Stimulated activated CD8-positive, alpha-beta memory T cell treated with anti-CD3 and anti-CD28 coated beads, Interleukin-7, amount 100 ng/mL, for 1 hour (primary cell): ENCODE measurements at places on chromosomes 11 and 22.

GRCh38 chr11:75781831-75782230, 13.3 kb downstream of the DGAT2 start:
- no peak for DNase-seq

DNA sequence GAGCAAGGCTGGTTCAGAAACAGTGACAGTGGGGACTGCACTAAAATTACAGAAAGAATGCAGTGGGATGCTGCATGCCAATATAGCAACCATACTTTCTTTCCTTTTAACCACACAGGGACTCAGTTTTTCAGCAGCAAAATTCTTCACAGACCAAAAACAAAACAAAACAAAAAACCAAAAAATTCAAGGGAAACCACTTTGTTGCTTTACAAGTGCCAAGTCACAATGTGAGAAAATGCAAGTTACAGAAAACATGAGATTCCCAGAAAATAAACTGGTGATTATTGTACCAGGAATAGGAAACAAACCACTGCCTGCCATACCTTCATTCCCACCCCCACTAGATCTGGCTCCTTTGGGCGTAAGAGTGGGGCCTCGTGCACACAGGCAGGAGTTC, 52.6 kb downstream of the TENM4 start:
- no peak for DNase-seq

- DNase-seq, result no peak
These were observed 192.5 kb downstream of the DDX10 start for GRCh38 chr11:108857382-108857781.

GRCh38 chr11:59259867-59260475, 47.2 kb upstream of the MPEG1 start:
- no peak for DNase-seq

DNA sequence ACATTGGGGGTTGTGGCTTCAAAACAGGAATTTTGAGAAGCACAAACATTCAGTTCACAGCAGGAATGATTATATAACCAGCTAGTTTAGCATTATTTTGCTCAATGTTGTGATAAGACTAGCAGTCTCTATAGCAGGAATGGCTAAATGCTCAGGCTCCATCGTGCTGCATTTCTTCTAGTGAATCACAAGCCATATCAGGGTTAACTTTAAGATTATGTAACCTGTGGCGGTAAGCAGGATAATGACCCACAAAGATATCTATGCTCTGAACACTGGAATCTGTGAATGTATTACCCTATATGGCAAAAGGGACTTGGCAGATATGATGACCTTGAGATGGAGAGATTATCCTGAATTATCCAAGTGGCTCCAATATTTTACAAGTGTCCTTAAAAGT, 14.8 kb downstream of the FSHB start:
- no peak for DNase-seq

DNA sequence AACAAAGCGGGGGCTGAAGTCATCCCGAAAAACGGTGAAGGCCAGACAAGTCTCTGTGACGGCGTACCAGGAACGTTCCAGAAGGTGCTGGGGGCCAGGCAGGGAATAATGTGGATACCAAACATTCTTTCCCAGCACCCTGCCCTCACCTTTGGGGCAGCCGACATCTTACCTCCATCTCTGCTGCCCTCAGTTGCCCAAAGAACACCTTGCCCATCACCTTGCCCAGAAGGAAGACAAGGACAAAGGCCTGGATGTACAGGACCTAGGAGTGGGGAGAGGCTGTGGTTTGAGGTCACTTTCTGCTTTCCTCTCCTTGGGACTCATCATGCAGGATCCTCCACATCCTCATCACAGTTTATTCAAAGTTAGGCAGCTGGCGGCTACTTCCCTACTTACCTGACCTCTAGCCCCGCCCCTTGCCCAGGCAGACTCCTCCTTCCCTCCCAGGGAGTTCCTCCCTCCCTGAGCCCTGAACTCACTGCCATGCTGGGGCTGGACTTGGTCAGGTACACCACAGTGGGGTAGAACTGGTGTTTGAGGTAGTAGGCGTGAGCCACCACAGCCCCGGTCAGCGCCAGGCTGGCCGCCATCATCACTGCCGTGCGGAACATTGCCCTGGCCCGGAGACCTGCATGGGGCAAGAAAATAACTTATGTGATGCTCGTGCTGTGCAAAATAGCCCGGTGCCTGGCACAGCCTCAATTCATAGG, 1.2 kb downstream of the SYVN1 start:
- DNase-seq, result no peak

- no peak for DNase-seq
These were observed 10.4 kb upstream of the ZNF74 start for GRCh38 chr22:20383538-20383937.

- no peak for DNase-seq
These were observed 113.3 kb downstream of the TRIM29 start for GRCh38 chr11:120024586-120024985.

- no peak for DNase-seq
These were observed 76.7 kb downstream of the BMAL1 start for GRCh38 chr11:13354335-13354734.

GRCh38 chr22:47498969-47499495, 736.6 kb downstream of the TBC1D22A start:
- DNase-seq, result no peak

- no peak for DNase-seq
These were observed 183 bp upstream of the ABCG4 start for GRCh38 chr11:119148720-119149017.

DNA sequence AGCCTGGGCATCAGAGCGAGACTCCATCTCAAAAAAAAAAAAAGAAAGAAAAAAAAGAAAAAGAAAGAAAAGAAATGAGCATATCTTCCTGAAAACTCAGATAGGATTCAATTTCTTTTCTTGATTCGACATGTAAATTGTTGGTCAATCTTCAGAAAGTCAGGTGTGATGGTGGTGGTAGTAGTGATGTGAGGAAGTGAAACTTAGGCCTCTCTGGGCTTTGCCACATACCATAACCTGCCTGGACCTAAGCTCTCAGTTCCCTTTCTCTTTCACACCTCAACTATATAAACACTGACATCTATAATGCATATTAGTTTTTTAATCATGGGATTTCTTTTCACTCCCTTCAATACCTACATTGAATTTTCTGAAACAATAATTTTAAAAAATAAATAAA, 98.0 kb upstream of the TBCEL start:
- no peak for DNase-seq

DNA sequence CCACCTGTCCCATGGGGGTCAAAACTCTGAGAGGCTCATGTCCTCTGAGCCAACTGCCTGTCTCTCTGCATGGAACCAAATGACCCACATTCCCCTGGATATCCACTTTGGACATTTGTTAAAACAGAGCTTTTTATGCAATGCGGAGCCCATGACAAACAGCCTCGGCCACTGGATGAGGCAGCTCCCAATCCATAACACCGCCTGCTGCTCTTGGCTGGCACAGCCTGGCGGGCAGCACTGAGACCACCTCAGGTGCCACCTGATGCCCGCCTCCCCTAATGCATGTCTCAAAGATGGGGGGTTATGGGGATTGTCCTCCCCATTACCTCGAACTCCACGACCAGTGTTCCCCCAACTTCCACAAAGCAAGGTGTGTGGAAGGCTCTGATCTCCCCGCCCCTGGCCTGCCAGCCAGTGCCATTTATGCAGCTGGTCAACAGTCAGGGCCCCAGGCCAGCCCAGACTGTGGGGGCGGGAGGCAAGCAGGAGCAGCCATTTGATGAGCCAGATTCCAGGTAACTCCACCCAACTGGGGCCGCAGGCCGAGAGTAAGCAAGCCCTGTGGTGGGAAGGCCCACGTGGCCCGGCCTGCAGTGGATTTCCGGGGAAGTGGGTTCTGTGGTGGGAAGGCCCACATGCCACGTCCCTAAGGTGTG, 84.2 kb downstream of the PHF21B start:
- DNase-seq, result no peak

DNA sequence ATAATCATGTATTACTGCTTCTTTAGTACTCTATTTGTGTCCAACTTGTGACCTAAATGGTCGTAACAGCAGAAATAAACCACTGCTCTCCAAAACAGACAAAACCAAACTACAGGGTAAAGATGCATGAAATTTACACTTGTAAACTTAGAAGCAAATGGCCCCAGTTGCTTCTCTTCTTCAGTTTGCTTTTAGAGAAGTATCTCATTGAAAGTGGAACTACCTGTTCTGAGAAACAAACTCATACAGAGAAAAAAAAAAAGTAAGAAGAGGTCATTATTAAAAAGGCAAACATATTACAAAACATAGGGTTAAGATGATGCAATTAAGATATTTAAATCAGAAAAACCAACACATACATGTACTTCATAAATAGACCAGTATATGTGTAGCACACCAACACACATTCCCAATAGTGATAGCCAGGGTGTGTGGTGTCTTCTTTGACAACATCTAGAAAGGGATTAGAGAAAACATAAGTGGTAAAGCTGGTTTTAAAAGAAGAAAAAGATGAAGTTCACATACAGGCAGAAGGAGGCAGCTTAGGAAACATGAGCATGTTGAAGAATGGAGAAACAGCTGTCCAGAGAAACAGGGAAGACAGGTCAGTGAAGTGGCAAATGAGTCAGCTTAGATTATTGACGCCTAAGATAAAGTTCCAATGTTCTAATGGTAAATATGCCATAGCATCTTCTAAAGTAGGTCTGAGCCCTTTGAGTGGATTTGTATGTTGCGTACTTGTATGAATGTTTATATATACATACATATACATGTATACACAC, 844.7 kb upstream of the CCDC90B start:
- no peak for DNase-seq

DNA sequence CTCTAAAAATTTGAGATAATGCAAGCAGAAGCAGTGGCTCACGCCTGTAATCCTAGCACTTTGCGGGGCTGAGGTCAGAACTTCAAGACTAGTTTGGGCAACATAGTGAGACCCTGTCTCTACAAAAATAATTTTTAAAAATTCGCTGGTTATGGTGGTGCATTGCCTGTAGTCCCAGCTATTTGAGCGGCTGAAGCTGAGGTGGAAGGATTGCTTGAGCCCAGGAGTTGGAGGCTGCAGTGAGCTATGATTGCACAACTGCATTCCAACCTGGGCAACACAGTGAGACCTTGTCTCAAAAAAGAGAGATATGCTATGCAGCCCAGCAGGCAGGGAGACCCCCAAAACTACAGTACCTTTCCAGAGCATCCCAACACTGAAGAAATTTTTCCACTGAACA, 2.3 kb downstream of the CTSC start:
- no peak for DNase-seq

- DNase-seq, result no peak
These were observed 142.1 kb downstream of the TRPC6 start for GRCh38 chr11:101441747-101442146.

DNA sequence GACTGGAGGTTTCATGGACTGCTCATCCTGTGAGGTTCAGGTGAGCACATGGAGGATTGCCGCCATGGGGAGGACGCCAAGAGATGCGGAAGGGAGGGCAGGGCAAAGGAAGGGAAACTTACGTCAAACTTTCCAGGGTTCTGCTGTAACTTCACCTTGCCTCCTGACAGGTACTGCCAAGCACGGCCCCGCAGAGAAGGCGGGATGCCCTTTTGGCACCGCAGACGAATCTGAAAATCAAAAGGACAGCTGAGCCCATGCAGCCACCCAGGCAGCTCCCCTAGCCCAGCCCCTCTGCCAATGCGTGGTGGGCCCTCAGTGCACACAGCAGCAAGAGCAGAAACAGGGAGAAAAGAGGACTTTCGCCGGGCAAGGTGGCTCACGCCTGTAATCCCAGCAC, 10.0 kb upstream of the CASTOR1 start:
- no peak for DNase-seq

- no peak for DNase-seq
These were observed 11.9 kb upstream of the MRTFA start for GRCh38 chr22:40648386-40648785.

DNA sequence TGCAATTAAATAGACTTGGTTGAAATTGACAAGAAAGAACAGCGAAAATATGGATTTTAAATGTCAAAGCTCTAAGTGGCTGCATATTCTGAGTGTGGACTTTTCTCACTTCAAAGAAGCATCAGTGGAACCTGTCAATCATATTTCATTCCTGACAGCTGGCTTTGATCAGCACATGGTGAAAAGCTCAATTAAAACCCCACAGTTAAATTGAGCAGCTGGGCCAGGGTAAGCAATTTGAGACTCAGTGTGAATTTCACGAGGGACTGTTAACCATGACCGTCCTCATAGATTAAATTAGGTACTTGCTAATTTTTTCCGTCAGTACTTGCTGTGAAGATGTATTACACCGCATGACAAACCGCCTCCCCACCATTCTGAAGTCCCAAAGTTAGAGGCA, 11.0 kb upstream of the OR10D3 start:
- no peak for DNase-seq

- no peak for DNase-seq
These were observed 7.5 kb downstream of the SGSM3 start for GRCh38 chr22:40377931-40378330.

DNA sequence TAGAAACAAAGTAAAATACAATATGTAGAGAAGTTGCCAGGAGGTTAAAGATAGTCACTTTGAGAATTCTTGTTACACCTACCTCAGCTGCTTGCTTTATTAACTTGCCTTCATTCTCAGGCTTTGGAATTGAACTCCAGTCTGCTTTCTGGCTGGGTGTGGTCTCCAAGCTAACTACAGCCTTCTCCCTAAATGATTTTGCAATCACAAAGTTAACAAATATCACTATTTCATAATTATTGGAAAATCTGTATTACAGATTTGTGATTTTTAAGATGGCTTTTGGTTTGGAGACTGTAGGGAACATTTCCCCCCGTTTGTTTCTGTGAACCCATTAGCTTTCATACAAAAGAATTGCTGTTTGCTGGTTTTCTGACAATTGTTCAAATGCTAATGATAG, 2.2 kb downstream of the PLAAT5 start:
- DNase-seq, result no peak

- no peak for DNase-seq
These were observed 122.2 kb downstream of the DCDC1 start for GRCh38 chr11:31247321-31247720.

DNA sequence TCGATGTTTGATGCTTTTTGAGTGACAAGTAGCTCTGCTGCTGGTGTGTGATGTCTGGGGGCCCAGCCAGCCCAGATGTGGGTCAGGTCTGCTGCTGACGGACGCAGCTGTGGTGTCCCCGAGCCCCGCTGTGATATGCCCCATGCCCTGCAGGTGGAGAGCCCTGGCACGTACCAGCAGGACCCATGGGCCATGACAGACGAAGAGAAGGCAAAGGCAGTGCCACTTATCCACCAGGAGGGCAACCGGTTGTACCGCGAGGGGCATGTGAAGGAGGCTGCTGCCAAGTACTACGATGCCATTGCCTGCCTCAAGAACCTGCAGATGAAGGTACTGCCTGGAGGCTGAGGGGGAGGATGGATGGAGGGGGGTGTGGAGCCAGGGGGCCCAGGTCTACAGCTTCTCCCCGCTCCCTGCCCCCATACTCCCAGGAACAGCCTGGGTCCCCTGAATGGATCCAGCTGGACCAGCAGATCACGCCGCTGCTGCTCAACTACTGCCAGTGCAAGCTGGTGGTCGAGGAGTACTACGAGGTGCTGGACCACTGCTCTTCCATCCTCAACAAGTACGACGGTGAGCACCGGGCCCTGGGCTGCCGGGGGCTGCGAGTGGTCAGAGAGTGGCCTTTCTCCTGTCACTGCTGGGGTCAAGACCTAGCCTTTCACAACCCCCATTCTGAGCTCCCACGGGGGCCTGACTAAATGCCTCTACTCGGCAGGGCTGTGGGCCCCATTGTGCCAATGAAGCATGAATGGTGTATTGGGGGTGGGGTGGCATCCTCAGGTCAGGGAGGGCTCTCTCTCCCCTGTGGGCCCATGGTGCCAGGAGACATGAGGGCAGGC, 7.3 kb downstream of the AIP start:
- DNase-seq, result no peak

- DNase-seq, result no peak
These were observed 297.7 kb downstream of the CTTN start for GRCh38 chr11:70696076-70696475.
